ENCODE measurements at places on chromosomes 1 and 21. TPM values are rescaled to one million over a fixed set of nuclear protein-coding genes. Genes with fewer than 3 reads are reported as not detected.

DNA sequence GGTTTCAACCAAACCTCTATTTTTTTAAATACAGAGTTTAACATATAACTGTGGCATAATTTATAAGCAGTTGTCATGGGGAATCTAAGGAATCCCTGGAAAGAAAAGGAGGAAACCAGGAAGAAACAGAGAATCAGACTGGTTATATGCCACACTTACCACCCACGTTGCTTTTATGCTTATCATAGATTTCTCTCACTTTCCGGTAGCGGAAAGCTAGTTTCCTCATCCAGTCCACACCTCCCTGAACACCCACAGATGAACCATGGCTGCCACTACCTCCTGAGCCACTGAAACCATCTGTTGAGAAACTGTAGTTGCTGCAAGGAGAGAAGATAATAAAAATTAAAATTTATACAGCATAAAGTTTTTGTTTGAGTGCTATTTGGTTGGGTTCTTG is 33.5 kb downstream of the XKR8 start:
- H3K4me3 ChIP-seq = no peak overlapping the region
- no peak overlapping the region for H3K27ac ChIP-seq
- peaks cover 47% of the 10 kb centered on the region for H3K36me3 ChIP-seq

GRCh38 chr1:59007429-59007819 is 223.6 kb upstream of the JUN start:
- no peak for DNase-seq
- no peaks in the 10 kb centered on the region for H3K27me3 ChIP-seq
- H3K27ac ChIP-seq = no peak overlapping the region
- no peak overlapping the region for H3K4me3 ChIP-seq
- H3K36me3 ChIP-seq = no peaks in the 10 kb centered on the region

- no peaks in the 10 kb centered on the region for H3K27me3 ChIP-seq
- no peaks in the 10 kb centered on the region for H3K4me1 ChIP-seq
- no peak overlapping the region for H3K4me3 ChIP-seq
- H3K36me3 ChIP-seq = no peaks in the 10 kb centered on the region
- no peak overlapping the region for H3K27ac ChIP-seq
Measured at GRCh38 chr1:223175032-223175431, 32.0 kb upstream of the TLR5 start.

DNA sequence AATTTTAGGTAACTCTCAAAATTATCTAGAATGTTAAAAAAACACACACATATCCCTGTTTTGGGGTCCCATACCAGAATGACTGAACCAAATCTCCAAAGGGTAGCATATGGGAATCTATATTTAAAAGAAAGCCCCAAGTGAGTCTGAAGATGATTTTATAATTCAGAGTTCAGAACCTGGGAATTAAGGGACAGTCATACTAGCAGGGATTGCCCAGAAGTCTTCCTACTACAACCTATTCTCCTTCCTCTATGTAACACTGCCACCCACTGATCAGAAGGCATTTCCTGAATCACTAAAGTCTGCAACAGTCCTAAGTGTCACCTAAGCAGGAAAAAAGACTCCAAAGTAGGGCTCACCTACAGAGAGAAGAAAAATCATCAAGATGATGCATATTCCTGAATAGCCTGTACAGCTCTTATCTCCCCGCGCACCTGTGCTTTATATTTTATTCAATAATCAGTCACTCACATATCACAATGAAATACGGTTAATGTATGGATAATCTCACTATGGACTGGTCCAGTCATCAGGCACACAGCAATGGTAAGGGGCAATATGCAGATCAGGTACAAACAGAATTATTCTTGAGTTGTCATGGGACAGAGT is 4.9 kb downstream of the RGS1 start:
- H3K27ac ChIP-seq = no peak overlapping the region
- no peak for DNase-seq
- H3K36me3 ChIP-seq = no peaks in the 10 kb centered on the region
- H3K4me3 ChIP-seq = no peak overlapping the region
- no peaks in the 10 kb centered on the region for H3K4me1 ChIP-seq

GRCh38 chr21:16587141-16587581 is 857.4 kb downstream of the USP25 start:
- DNase-seq = no peak
- no peak overlapping the region for H3K27ac ChIP-seq
- H3K36me3 ChIP-seq = no peaks in the 10 kb centered on the region
- no peak overlapping the region for H3K4me3 ChIP-seq

- H3K27me3 ChIP-seq = no peaks in the 10 kb centered on the region
- no peaks in the 10 kb centered on the region for H3K36me3 ChIP-seq
- peaks cover 4% of the 10 kb centered on the region for H3K4me1 ChIP-seq
- no peak for DNase-seq
Measured at GRCh38 chr1:36513676-36514473, 31.2 kb upstream of the CSF3R start.

- H3K4me3 ChIP-seq = no peak overlapping the region
- no peak overlapping the region for H3K27ac ChIP-seq
- no peaks in the 10 kb centered on the region for H3K36me3 ChIP-seq
- H3K4me1 ChIP-seq = no peaks in the 10 kb centered on the region
- no peaks in the 10 kb centered on the region for H3K27me3 ChIP-seq
- no peak for DNase-seq
Measured at GRCh38 chr21:27681038-27681437, 714.1 kb upstream of the ADAMTS5 start.

GRCh38 chr1:223201967-223202366 is 58.9 kb upstream of the TLR5 start:
- DNase-seq = no peak
- H3K4me3 ChIP-seq = no peak overlapping the region
- no peaks in the 10 kb centered on the region for H3K27me3 ChIP-seq
- H3K27ac ChIP-seq = no peak overlapping the region

GRCh38 chr1:153536012-153536670 is 350 bp upstream of the S100A6 start:
- peak overlapping the region; percentile 37 for H3K4me3 ChIP-seq
- peaks cover 23% of the 10 kb centered on the region for H3K4me1 ChIP-seq
- H3K27me3 ChIP-seq = no peaks in the 10 kb centered on the region
- H3K36me3 ChIP-seq = no peaks in the 10 kb centered on the region
- no peak for DNase-seq
- no peak overlapping the region for H3K27ac ChIP-seq

DNA sequence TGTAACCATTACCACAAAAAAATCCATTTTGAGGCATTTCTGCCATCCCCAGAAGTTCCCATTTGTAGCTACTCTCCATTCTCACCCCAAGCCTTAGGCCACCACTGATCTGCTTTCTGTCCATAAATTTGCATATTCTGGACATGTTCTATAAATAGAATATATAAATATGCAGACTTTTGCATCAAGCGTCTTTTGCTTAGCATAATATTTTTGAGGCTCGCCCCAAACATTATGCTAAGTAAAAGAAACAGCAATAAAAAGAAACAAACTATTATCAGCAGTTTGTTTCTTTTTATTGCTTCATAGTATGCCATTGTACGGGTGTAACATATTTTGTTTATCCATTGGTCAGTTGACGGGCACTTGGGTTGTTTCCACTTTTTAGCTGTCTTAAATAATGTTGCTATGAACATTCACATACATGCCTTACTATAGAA is 7.9 kb downstream of the TFAP2E start:
- peaks cover 32% of the 10 kb centered on the region for H3K27me3 ChIP-seq
- DNase-seq = no peak
- H3K36me3 ChIP-seq = no peaks in the 10 kb centered on the region
- no peak overlapping the region for H3K27ac ChIP-seq
- H3K4me3 ChIP-seq = no peak overlapping the region

- no peaks in the 10 kb centered on the region for H3K27me3 ChIP-seq
- DNase-seq = no peak
- no peaks in the 10 kb centered on the region for H3K36me3 ChIP-seq
- H3K4me3 ChIP-seq = no peak overlapping the region
Measured at GRCh38 chr1:226751703-226752102, 12.6 kb upstream of the ITPKB start.

DNA sequence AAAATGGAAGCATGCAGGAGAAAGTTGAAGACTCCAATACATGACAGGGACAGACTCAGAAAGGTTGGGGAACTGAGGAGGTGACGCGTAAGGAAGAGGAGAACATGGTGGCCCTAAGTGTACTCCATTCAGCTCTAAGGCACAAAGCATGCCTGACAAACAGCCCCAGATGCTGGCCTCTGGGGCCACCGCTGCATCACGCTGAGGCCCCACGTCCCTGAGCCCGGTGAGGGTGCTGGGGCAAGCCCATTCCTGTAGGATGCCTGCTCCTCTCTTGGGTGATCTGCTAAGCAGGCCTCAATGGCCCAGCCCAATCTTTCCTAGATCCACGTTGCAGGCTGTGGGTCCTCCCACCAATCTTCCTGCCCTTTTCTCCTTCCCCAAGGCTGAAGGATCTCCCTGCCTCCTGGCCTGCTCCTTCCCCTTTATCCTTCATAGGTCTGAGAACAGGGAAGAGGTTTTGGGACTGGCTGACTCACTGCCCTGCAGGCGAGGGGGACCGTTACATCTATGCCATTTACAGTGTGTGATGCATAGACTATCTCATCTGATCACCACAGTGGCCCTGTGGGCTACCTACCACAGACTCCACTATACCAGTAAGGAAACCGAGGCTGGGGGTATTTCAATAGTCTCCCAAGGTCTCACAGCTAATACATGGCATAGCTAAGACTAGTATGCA is 16.8 kb upstream of the NID1 start:
- DNase-seq = no peak
- no peaks in the 10 kb centered on the region for H3K27me3 ChIP-seq
- no peak overlapping the region for H3K4me3 ChIP-seq
- no peaks in the 10 kb centered on the region for H3K4me1 ChIP-seq
- H3K27ac ChIP-seq = no peak overlapping the region
- no peaks in the 10 kb centered on the region for H3K36me3 ChIP-seq

GRCh38 chr1:240527086-240527485 is 84.9 kb downstream of the GREM2 start:
- no peak overlapping the region for H3K27ac ChIP-seq
- no peaks in the 10 kb centered on the region for H3K36me3 ChIP-seq
- no peak for DNase-seq
- H3K27me3 ChIP-seq = no peaks in the 10 kb centered on the region
- H3K4me3 ChIP-seq = no peak overlapping the region

DNA sequence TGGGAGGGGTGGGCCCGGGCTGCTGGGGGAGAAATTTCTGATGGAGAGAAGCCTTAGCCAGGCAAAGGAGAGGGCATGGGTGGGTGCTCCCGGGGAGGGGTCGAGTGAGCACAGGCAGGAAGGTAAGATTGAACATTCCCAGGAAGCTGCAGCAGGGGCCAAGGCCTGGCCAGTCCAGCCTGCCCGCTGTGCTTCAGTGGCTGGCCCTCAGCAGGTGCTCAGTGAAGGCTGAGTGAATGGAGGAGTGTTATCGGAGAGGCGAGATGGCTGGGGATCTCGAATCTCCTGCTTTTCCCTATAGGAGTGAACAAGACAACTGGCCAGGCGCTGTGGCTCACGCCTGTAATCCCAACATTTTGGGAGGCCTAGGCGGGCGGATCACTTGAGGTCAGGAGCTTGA is 20.9 kb downstream of the SPSB1 start:
- H3K36me3 ChIP-seq = no peaks in the 10 kb centered on the region
- DNase-seq = no peak
- H3K4me3 ChIP-seq = no peak overlapping the region

DNA sequence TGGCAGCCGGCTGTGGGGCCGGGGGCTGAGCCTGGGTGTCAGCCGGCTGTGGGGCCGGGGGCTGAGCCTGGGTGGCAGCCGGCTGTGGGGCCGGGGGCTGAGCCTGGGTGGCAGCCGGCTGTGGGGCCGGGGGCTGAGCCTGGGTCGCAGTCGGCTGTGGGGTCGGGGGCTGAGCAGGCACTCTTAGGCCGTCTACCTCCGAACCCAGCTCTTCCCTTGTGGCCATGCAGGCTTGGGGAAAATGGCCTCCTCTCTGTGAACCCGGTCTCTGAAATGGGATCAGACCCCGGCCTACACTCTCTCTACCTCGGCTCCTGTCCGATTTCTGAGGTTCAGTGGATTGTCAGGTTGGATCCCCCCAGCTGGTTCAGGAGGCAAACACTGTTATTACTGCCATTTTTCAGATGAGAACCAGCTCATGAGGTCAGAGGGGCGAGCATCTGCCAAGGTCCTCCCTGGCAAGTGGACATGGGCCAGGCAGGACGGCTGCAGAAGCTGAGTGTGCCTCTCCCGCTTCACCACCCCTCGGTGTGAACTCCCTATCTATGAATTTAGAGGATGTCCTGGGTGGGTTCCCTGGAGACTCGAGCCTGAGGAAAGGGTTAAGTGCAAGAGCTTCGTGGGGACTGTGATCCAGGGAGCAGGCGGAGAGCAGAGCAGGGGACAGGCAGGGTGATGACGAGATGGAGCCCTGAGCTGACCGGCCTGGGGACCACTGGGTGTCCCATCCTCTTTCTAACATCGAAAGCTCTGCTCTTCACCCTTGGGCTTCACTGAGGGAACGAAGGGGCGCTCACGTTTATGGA is 10.9 kb upstream of the COL18A1 start:
- H3K4me3 ChIP-seq = no peak overlapping the region
- DNase-seq = no peak
- H3K4me1 ChIP-seq = no peaks in the 10 kb centered on the region
- H3K27me3 ChIP-seq = no peaks in the 10 kb centered on the region

DNA sequence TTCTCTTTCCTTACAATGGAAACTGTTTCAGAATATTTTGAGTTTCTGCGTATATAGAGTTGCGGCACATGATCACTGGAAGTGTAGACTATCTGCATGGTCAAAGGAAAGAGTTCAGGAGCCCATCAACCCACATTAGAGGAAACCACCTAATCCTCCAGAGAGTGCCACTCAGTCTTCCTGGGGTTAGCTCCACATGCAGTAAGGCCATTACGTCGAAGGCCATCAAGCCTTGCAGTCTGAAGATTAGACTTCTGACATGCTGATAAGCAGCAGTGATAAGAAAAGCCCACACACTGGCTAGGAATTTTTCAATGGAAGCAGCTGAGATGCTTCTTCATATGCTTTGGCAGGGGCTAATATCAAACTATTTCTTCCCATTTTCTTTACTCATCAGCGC is 7.6 kb downstream of the ZNF669 start:
- peaks cover 18% of the 10 kb centered on the region for H3K36me3 ChIP-seq
- DNase-seq = no peak
- H3K27me3 ChIP-seq = no peaks in the 10 kb centered on the region
- no peak overlapping the region for H3K27ac ChIP-seq
- no peaks in the 10 kb centered on the region for H3K4me1 ChIP-seq

DNA sequence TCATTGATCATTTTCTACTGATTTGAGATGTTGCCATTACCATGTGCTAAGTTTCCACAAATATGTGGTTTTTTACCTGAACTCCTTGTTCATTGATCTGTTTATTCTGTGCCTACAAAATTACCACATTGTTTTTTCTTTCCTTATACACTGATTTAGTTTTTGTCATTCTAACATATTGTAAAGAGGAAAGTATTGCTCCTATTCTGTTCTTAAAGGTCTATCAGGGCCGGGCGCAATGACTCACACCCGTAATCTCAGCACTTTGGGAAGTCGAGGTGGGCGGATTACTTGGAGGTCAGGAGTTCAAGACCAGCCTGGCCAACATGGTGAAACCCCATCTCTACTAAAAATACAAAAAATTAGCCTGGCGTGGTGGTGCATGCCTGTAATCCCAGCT is 75.1 kb downstream of the CAMTA1 start:
- DNase-seq = no peak
- no peaks in the 10 kb centered on the region for H3K36me3 ChIP-seq
- H3K27me3 ChIP-seq = no peaks in the 10 kb centered on the region
- no peak overlapping the region for H3K4me3 ChIP-seq

GRCh38 chr21:15159382-15160020 is 94.7 kb upstream of the NRIP1 start:
- no peaks in the 10 kb centered on the region for H3K4me1 ChIP-seq
- no peak overlapping the region for H3K27ac ChIP-seq
- no peaks in the 10 kb centered on the region for H3K27me3 ChIP-seq
- no peaks in the 10 kb centered on the region for H3K36me3 ChIP-seq
- H3K4me3 ChIP-seq = no peak overlapping the region

Gene ZNF695
- 10.2 TPM for polyA plus RNA-seq

Gene SPRR2E
- polyA plus RNA-seq = not detected

Gene SAMD11
- polyA plus RNA-seq = 0.18 TPM

Gene NR5A2
- 1.7 TPM for polyA plus RNA-seq

Gene IL20
- not detected for polyA plus RNA-seq

Gene PLXNA2
- polyA plus RNA-seq = 0.33 TPM
